Mucosa of descending colon (tissue), 3 donors: ENCODE measurements at places on chromosomes 4 and X.
A peak's percentile ranks its signal among the peaks of the same experiment; 100 is the strongest.

DNA sequence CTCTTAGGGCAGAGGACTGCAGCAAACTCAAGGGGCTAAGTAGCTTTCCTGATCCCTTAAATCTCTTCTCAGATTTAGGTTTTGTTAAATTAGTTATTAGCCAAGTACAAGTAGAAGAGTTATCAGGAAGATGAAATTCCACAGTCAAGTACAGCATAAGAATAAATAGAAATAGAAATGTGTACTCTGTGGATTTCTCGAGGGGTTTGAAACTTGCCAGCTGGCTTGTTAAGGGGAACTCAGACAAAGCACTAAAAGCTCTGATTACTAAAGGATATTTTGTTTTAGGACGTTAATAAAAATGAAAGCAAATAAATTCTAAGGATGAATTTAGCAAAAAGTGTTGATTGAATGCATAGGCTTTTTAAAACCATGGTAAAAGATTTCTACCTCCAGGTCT lies 654.6 kb downstream of the RAPGEF2 start:
- no peak for DNase-seq

- DNase-seq: no peak
These were observed 189.1 kb upstream of the RBPJ start for GRCh38 chr4:26131711-26132110.

- no peak for DNase-seq
These were observed 14.8 kb downstream of the CD38 start for GRCh38 chr4:15792974-15793373.

- no peak for DNase-seq
These were observed 14.3 kb downstream of the CASK start for GRCh38 chrX:41909068-41909467.

- DNase-seq: no peak
These were observed 370.0 kb downstream of the FBXW7 start for GRCh38 chr4:152165846-152166245.

DNA sequence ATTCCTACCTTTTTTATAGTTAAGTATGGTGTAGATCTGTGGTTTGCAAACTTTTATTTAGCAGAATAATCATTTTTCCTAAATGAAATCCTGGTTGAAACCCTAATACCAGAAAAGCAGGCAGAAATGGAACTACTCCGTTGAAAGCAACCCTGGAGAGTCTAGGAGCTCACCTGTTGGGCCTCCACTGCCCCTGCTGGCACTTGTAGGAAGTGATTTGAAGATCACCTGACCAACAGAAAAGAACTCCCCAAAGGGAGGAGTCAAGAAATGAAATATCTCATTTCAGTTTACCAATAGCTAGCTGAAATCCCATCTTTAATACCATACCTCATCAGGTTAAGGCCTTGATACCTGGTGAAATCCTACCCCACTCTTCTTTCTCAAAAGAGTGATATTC lies 277.1 kb downstream of the KLHL13 start:
- DNase-seq: no peak

DNA sequence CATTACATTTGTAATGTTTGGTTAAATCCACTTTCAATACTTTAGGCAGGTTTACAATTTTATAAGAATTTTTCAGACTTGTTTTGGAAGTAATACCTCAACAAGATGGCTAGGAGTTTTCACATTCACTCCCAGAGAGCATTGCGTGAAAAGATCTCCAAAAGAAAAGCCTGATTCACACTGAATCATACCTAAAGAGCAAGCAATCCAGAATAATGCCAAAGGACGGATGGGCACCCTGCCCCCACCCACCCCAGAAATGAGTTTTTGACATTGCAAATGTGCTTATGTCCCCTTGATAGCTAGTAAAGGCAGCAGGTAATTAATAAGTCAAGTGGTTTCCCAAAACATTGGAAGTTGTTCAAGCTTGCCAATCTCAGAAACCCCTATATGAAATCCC lies 557.7 kb upstream of the TENM3 start:
- DNase-seq: no peak

DNA sequence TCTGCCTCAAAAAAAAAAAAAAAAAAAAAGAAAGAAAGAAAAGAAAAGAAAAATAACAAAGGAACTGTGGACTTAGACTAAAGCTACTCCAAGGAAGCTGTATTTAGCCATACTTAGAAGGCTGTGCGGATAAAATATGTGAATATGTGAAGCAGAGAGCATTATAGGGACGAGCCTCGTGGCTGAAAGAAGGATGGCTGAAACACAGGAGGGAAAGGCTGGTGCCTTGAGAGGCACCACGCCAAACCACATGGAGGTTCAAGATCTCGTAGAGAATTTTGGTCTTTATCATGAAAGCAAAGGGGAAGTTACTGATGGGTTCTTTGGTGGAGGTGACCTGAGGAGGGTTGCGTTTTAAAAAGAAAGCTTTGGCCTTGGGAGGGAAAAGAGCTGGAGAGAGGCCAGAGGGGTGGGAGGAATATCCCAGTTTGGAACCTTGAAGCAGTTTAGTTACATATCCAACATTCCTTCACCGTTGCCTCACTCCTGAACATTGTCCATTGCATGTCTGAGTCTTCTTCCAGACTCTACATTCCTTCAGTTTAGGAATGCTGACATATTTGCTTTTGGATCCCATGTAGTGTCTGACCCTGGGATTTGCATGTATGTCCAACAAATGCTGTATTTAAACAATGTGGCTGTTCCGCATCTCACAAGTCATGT lies 82.5 kb downstream of the CPE start:
- no peak for DNase-seq

- DNase-seq: no peak
These were observed 63.1 kb downstream of the RELL1 start for GRCh38 chr4:37623125-37623524.

- DNase-seq: no peak
These were observed 25.2 kb upstream of the GRIA2 start for GRCh38 chr4:157195374-157195773.

DNA sequence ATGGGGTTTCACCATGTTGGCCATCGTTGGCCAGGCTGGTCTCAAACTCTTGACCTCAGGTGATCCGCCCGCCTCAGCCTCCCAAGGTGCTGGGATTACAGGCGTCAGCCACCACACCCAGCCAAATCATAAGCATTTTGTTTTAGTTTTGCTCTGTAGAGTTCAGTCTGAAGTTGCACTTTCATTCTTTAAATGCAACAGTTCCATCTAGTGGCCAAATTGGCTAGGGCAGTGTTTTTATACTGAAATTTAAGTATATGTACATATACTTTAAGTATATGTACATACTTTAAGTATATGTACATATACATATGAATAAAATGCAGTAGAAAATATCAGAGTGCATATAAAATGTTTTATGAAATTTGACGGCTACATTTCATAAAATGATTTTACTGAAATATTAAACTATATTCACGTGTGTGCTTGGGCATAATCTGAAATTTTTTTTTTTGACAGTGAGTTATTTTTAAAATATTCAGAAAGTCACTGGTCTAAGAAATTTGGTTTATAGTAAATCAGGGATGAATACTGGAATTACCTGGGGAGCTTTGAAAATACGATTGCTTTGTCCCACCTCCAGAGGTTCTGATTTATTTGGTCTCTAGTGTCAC lies 145.5 kb downstream of the NWD2 start:
- peak; percentile 86 for DNase-seq

DNA sequence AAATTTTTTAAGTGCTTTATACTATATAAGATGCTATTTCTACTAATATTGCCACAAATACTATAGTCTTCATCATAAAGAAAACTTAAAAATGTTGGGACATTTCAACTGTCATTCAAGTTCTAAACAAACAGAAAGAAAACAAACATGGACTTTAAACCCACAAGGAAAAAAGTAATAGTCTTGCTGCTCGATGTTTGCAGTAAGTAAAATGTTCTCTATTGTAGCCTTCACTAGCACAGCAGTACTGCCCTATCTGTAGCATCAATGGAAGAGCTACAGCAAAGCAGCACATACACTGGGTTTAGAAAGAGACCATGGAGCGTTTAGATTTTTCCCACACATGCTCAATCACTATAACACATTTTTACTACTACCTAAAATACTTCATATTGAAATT lies 146.8 kb downstream of the KLHL13 start:
- DNase-seq: no peak

DNA sequence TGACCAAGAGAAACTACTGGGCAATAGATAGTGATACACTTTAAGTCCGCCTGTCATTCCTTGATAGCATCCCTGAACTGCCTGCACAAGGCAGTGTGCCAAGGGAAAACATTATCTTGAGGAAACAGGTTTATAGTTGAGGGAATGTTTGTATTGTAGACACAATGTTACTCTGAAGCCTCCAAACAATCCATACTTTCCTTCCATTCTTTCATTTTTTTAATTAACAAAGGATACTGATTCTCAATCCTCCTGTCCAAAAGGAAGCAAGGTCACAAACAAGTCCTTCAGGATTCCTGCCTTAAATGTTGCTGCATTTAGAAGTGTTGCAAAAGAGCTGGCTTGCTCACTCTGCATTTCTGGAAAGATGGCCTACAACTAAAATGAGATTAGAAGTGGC lies 61.7 kb upstream of the PRSS48 start:
- no peak for DNase-seq

DNA sequence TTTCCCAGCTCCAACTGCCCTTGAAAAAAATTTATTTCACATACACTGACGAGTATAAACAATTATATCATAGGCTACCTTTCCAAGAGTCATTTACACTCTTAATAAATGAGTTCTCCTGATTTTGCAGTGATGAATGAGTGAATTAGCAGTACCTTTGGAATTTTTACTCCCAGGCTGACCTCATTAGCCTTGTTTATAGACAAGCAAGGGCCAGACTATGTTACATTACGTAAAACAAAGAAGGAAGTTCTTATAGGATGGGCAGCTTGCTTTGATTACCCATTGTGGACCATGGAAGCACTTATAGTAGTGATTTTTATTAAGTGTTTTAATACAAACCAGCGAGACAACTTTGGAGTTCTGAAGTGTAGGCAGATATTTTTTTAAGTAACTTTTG lies 112.9 kb upstream of the C1QTNF7 start:
- no peak for DNase-seq

- DNase-seq: no peak
These were observed 31.5 kb downstream of the PALLD start for GRCh38 chr4:168528131-168528949.
